ENCODE measurements at places on chromosomes 7 and 10.

DNA sequence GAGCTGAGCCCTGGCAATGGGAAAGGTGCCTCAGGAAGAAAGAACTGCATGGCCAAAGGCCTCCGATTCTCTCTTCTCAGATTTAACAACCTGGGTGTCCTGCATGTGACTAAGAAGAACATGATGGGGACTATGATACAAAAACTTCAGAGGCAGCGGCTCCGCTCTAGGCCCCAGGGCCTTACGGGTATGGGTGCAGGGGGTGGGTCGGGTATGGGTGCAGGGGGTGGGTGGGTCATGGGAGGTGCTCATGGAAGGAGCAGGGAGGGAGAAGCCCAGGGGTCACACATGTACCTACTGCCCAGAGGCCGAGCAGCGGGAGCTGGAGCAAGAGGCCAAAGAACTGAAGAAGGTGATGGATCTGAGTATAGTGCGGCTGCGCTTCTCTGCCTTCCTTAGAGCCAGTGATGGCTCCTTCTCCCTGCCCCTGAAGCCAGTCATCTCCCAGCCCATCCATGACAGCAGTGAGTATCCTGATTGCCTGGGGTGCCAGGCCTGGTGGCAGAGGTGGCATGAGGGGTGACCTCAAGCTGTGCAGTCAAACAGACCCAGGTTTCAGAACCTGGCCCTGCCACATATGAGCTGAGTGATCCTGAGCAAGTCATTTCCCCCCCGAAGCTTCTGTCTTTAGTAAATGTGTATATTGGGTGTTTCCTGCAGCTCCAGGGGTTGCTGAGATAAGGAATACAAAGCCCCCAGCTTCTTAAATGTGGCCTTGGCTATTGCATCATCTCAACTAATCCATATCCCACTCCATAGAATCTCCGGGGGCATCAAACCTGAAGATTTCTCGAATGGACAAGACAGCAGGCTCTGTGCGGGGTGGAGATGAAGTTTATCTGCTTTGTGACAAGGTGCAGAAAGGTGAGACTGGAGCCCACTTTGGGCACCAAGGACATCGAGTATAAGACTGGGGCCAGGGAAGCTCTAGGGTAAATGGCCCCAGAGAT lies 2.0 kb downstream of the NFKB2 start:
- no peak for DNase-seq

DNA sequence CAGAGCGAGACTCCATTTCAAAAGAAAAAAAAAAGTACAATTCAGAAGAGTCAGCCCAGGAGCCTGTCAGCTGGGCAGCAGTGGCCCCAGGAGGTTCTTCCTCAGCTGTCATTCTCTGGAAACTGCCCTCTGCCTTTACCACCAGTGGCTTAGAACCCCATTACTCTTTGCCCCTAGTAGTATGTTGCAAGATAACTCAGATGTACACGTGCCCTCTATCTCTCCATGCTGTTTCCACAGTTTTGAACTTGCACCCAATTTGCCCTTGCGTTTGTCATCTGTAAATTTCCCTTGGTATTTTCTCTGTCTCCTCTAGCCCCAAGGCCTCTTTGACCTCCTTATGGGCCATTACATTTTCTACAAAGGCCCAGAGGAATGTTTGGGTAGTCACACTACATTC lies 56.7 kb upstream of the PRKAR2B start:
- DNase-seq = no peak

DNA sequence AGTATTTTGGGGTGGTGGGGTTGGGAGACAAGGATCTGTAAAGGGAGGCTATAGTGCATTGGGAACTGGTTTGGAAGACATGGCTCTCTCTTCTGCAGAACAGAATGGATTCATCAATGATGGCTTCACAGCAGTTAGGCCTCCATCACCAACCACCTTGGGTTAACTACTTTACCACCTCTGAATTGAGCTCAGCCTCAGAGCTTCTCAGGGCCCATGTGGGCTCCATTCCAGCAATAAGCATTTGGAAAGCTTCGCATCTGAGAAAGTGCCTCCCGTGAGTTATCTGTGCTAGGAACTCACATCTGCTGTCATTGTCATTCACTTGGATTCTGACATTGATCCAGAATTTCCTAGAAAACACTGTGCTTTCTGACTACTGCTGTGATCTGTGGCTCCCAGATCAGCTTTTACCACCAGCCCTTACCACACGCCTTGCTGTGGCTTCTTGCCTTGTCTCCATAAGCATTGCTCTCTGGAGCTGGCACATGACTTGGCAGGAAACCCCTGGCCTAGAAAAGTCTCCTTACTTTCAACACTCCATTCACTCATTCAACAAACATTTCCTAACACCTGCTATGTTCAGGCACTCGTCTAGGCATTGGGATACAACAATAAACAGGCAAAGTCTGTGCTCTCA lies 70.7 kb upstream of the ADO start:
- peak; percentile 12 for DNase-seq

DNA sequence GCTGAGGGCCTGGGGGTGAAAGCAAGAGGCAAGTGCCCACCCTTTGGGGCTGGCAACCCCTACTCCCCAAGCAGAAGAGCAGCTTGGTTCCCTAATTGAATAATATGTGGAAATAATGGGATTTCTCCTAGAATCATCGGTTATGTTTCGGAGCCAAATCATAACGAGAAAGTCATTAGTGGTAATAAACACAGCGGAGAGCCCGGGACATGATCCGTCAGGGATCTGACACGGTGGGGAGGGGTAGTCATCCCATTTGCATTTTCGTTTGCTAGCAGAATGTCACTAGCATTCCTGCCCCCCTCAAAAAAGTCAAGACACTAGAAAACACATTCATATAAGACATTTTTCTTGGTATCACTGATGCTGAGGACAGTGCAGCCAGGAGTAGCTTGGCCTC lies 140.4 kb downstream of the CDH23 start:
- DNase-seq = no peak

DNA sequence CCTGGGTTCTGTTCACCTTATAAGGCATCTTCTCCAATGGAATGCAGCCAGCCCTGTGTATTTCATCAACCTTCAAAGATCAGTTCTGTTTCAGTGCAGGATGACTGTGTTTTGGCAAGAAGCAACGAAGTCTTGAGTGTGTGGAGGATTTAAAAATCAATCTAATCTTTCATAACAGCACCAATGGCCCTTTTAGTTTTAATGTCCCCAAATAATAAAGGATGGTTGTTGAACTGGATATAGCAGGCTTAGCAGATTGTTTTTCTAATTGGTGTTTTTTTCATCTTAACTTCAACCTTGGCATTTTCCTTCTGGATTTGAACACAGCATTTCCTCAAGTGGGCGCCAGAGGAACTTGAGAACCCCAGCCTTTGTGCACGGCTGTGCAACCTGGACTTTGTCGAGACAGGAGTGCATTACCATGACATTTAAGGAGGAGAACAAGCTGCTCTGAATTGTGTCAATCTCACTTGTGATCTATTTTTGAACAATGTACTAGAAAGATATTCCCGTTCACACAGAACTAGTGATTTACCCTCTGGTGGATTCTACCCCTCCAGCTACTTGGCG lies 313.3 kb upstream of the AKR1E2 start:
- DNase-seq = no peak
